Upper lobe of right lung (tissue), 1 donor: ENCODE measurements at places on chromosomes 1 and 21.

- no peak for DNase-seq
These were observed 9.6 kb upstream of the SIM2 start for GRCh38 chr21:36689324-36689723.

GRCh38 chr1:180646093-180646492, 14.3 kb downstream of the XPR1 start:
- DNase-seq = no peak

- no peak for DNase-seq
These were observed 425.7 kb upstream of the USP24 start for GRCh38 chr1:55640708-55641473.

- no peak for DNase-seq
These were observed 19.8 kb upstream of the SLC2A1 start for GRCh38 chr1:42978317-42979035.

GRCh38 chr21:41964171-41964570, 10.4 kb upstream of the C2CD2 start:
- no peak for DNase-seq

GRCh38 chr1:112317611-112318062, 78.4 kb upstream of the CTTNBP2NL start:
- DNase-seq = no peak

DNA sequence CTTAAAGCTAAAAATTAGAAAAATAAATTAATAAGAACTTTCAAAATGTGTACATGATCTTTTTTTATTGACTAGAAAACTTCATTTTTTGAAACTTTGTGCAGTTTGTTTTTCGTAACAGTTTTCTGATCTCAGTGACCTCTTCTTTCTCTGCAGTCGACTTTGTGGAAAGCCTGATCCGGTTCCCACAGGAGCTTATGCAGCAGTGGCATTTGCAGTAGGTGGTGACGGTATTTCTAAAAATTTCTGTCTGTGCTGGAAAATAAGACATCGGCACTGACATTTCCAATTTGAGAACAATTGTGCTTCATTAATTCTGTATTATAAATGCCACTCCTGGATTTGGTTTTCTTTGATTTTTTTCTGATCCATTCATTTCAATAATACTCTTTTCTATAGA, 68.8 kb downstream of the CLDN17 start:
- DNase-seq = no peak

DNA sequence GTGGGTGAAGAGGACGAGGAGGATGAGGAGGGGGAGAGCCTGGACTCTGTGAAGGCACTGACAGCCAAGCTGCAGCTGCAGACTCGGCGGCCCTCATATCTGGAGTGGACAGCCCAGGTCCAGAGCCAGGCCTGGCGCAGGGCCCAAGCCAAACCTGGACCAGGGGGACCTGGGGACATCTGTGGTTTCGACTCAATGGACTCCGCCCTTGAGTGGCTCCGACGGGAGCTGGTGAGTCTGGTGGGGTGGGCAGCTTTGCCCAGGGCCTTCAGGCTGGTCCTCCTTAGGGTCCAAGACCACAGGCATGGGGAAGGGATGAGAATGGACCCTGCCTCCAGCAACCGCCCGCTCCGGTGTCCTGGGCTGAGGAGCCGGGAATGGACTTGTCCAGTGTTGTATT, 430 bp downstream of the FAM167B start:
- no peak for DNase-seq

GRCh38 chr1:60598041-60598910, 484.1 kb upstream of the NFIA start:
- no peak for DNase-seq

DNA sequence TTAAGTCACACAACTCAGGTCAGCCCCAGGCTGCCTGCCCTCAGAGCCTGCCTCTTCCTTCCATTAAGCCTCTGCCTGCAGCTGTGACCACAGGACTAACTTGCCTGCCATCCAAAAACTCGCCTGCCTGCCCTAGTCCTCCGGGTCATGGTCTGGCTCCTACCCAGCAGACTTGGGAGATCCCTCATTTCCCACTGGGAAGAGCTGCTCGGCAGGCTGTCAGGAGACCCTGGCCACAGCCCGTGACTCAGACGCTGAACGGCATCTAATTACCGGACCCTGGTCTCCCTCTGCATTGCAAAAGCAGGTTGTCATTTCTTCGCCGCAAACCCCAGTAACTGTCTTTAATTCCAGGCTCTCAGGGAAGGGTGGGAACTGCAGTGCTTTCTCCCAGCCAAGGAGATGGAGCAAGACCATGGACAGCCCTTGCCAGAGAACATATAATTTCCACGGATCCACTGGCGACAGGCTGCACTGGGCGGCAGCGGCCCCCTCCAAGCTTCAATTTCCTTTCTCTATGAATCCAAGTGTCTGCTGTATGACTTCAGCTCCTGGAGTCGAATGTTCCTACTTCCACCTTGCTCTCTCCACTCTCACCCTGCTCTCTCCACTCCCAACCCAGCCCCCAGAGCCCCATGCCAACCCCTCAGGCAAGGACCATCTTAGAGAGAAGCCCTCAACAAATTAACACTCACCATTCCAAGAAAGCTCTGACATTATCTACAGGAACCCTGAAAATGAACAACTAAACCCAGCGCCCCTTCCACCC, 20.4 kb downstream of the OLFML2B start:
- DNase-seq = no peak

- DNase-seq = no peak
These were observed 3.5 kb downstream of the PPM1J start for GRCh38 chr1:112711670-112712069.

DNA sequence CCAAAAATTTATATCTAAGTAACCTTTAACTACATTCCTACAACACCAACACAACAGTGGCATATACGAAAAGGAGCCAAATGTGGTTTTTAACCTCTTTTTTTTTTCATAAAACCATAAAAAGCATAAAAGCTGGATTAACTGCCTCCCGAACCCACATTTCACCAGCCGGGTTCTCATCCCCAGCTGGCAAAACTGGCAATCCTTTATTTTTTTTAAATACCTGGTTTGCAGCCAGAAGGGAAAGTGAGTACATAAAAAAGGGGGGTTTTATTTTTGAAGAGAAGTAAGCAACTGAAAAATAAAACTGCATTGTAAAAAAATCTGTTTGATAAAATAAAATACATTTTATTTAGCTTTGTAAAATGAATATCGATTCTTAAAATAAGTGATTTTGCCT, 295.4 kb downstream of the AKT3 start:
- no peak for DNase-seq

DNA sequence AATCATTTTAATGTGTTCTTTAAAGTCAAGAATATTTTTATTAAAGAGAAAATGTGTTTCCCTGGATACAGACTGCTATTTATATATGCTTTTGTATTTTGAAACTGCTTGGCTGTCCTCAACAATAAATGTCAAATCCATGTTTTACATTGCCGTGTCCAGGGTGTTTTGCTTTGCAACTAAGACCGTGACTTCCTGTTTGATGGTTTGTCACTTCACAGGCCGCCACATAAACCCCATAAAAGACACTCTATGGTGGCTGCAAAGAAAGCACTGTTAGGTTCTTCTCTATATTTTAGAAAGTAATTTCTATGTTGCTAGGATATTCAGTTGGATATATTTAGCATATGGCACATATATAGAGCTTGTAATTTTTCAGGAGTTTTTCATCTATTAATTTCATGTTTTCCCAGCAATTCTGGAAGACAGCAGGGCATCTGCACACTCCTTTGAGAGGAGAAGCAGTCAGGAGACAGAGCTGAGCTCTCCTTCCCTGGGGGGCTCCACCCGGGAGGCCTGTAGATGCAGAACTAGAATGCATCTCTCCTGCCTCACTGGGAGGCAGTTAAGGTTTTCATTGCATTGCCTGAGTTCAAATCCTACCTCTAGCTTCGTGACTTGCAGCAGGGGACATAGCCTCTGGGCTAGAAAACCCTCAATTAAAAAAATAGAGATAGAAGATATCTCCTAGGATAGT, 33.1 kb downstream of the PRDM2 start:
- no peak for DNase-seq

- no peak for DNase-seq
These were observed 37.3 kb upstream of the IRF2BP2 start for GRCh38 chr1:234647245-234647644.

DNA sequence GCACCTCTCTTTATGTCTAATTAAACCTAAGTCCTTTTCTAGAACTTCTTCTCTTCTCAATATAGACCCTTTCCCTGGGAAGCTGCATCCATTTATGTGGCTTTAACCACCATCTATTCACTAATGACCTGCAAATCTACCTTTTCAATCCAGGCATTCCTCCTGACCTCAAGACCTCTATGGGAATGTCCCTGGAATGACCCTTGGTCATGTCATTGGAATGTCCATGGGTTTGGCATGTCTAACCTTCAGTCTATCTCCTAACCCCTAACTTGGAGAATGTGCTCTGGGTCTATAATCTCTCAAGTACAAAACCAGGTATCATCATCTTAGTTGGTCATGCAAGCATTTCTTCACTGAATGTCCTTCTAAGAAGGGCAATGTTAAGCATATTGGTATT, 196.1 kb downstream of the KCNH1 start:
- DNase-seq = no peak

DNA sequence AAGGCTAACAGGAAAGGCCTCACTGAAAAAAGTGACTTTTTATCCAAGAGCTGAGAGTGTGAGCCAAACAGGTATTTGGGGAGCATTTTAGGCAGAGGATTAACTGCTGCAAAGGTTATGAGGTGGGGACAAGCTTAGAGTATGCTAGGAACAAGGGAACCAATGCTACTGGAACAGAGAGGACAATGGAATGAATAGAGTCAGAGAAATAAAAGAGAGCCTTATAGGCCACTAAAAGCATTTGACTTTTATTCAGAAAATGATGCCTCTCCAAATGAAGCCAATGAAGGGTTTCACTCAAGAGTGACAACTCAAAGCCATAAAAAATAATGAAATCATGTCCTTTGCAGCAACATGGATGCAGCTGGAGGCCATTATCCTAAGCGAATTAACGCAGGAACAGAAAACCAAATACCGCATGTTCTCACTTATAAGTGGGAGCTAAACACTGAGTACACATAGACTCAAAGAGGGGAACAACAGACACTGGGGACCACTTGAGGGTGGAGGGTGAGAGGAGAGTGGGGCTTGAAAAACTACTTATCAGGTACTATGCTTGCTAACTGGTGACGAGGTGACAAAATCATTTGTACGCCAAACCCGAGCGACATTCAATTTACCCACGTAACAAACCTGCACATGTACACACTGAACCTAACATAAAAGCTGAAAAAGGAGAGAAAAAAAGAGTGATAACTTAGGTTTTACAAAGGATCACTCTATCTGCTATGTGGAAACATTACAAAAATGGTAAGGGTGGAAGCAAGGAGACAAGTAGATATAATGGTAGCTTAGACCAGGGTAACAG, 11.1 kb downstream of the PTP4A2 start:
- no peak for DNase-seq

DNA sequence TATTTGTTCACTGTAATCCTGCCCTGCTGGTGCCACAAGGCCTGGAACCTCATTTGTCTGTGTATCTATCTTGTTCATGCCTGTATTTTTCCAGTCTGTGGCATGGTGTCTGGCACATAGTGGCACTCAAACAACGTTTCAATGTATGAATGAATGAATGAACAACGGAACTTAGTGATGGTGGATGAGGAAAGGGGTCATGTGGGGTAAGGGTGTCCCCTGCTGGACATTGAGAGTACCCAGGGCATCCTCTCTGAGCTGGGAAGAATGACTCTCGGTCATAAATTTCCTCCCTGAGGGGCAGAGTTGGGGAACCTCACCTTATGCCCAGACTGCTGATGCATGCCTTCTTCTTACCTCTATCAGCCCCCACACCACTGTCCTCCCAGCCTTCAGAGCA, 18.9 kb upstream of the ZNF683 start:
- no peak for DNase-seq

- DNase-seq = no peak
These were observed 18.5 kb upstream of the BTG3 start for GRCh38 chr21:17631195-17631594.

GRCh38 chr21:32962268-32962667, 63.5 kb upstream of the OLIG2 start:
- DNase-seq = no peak

DNA sequence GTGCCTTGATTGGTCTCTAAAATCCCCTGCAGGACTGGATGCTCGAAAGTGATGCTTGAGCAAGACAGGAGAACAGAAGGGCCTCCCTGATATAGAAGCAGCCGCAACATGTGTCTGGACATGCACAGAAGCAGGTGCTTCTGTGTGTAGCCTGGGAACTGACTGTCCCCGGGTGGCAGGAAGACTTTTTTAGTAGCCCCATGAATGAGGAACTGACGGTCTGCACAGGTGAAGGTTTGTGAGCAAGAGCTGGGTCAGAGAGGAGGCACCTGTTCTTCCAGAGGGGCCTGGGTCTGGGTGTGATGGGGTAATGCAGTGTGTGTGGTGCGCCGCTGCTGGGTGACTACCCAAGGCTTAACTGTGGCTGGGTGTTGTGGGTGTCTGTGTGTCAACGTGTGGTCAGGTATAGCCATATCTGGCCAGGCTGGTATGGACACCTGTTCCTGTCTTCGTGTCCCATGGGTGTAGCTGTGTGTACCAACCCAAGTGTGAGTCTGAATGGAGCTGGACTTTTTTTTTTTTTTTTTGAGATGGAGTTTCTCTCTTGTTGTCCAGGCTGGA, 39.1 kb upstream of the FOXO6 start:
- no peak for DNase-seq

DNA sequence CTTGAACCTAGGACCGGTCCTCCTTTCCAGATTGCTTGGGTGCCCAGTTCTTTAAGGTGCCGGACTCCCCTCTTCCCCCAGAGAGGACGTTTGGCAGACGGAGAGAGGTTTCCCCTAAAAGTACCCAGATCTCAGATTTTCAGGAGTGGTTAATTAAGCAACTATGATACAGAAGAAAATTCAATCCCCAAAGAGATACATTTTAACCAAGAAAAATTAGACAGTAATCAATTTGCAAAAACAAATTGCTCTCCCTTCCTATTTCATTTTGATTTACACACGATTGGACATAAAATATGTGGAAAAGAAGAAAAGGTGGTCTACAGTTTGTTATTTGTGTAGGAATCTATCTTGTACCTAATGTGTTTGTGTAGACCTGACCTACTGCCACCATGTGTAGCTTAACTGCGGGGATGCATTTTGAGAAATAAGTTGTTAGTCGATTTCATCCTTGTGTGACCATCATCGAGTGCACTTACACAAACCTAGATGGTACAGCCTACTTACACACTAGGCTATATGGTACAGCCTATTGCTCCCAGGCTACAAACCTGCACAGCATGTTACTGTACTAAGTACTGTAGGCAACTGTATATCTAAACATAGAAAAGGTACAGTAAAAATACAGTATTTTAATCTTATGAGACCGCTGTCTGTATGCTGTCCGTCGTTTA, 755 bp downstream of the RPAP2 start:
- DNase-seq = no peak
